LNCaP clone FGC (cell line): ENCODE measurements at places on chromosomes 5 and 9.

DNA sequence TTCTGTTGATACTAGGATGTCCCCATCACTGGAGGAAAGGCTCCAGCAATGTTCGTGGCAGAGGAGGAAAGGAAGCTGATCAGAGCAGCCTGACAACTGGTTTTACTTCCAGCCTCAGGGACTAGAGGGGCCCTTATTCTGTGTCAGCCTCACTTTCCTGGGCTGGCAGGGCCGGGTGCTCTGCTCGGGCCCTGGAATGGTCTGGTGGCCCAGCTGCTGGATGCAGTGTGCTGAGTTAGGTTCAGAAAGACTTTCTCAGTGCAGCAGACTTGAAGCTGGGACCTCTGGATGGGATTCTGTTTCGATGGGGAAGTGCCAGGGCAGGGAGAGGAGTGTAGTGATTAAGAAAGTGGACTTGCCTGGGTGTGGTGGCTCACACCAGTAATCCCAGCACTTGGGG lies 81.0 kb downstream of the MACROH2A1 start:
- no peak for DNase-seq

DNA sequence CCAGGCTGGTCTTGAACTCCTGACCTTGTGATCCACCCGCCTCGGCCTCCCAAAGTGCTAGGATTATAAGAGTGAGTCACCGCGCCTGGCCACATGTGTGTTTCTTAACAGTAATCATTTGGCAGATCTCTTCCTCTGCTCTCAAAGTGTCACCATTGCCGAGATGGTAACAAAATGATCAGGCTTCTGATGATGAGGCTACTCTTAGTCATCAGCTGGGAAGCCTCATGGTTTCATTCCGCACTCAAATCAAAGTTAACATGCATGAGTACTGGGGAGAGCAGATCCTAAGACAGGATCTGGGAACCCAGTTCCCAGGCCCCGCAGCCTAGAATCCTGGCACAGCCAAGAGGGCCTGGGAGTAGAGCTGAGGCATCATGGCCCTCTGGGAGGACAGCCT lies 27.4 kb downstream of the BARHL1 start:
- DNase-seq = no peak

- DNase-seq = no peak
Measured at GRCh38 chr5:29894668-29895067, 1298.8 kb upstream of the CDH6 start.

DNA sequence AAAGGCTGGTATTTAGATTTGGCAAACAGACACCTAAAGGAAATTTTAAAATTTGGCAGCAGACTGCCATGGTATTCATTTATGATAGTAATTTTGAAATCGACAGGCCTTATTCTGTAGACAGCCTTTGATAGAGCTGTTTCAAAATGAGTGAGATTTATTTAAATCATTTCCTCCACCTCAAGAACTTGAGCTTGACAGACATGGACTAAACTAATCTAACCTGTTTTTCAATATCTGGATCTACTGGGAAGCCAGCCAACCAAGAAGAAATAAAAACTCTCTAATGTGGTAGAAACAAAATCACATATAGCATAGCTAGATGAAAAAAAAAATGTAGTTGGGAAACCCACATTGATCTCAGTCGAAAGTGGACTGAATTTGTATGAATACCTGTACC lies 56.9 kb upstream of the RASA1 start:
- DNase-seq = peak; percentile 76

- no peak for DNase-seq
Measured at GRCh38 chr5:172707285-172708182, 63.5 kb downstream of the DUSP1 start.

DNA sequence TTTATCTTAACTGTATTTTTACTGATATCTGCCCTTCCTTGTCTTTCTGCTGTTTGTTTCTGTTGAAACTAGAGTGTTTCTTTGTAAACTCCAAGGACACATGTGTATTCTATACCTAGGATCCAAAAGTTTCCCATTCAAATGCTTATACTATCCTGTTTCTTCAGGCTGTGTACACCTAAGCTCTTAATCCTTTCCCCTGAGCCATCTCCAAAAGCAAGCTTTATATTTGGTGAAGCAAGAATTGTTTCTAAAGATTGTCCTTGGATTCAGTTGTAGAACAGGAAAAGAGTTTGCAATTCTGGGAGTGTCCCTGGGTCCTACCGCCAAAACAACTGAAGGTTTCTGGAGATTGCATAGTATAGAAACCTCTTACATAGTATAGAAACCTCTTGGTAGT lies 65.9 kb downstream of the CWC27 start:
- no peak for DNase-seq

GRCh38 chr9:134260801-134261200 lies 65.5 kb upstream of the RXRA start:
- no peak for DNase-seq

DNA sequence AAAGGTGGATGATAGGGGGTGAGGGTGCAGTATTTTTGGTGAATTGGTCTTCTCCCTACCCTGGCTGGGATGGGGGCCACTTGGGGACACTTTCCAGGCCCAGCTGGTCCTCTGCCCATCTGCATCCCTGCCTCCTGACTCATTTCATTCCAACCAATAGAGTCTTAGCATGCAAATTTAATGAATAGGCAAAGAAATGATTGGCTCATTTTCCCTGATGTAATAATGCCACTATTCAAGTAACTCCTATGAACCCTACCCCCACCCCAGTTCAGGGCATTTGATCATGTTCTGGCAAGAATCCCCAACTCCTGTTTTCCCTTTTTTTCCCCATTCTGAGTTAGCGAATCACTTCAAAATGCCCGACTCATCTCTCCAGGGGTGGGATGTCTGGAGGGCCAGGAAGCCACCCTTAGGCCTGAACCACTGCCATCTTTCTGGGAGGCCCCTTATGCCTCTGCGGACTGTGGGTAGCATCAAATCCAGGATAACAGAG lies 56.7 kb downstream of the PCDH1 start:
- DNase-seq = peak; percentile 19

GRCh38 chr5:113093558-113093957 lies 117.0 kb downstream of the DCP2 start:
- DNase-seq = no peak

DNA sequence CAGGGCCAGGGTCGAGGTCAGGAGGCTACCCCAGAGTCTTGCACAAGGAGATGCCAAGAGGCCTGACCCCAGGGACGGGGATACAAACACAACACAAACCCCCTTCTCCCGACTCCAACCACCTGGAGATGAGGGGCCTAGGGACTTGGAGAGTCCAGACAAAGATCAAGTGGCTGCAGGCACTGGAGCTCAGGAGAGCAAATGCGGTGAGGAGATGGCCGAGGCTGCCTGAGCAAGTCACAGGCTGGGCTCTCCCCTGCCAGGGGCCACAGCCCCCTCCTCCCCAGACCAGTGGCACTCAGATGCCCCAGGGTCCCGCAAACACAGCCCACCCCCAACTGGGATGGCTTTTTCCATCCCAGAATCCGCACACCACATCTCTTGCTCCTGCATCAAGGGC lies 15.8 kb downstream of the SH3GLB2 start:
- DNase-seq = no peak

DNA sequence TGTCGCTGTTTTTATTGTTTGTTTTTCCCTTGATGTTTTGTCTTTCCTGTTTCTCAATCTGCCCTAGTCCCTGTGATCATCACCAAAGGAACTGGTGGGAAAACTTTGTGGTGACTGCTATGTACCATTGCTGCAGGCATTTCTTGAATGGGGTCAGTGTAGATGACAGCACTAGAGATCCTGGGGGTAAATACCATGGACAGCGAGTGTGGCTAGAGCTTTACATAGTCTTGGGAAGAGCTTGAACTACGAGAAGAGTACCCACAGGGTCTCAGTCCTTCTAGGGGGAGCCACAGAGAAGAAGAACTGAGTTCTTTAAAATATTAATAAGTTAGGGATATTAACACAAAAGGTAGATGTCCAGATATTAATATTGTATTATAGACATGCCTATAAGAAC lies 138.8 kb downstream of the PAM start:
- DNase-seq = no peak

GRCh38 chr5:135055396-135055795 lies 21.4 kb upstream of the PITX1 start:
- no peak for DNase-seq

GRCh38 chr5:59560553-59560952 lies 333.0 kb downstream of the PDE4D start:
- DNase-seq = no peak

GRCh38 chr5:87645224-87645623 lies 232.5 kb upstream of the CCNH start:
- no peak for DNase-seq
